Endothelial cell (in vitro differentiated cells): ENCODE measurements at places on chromosomes 13 and 19.

DNA sequence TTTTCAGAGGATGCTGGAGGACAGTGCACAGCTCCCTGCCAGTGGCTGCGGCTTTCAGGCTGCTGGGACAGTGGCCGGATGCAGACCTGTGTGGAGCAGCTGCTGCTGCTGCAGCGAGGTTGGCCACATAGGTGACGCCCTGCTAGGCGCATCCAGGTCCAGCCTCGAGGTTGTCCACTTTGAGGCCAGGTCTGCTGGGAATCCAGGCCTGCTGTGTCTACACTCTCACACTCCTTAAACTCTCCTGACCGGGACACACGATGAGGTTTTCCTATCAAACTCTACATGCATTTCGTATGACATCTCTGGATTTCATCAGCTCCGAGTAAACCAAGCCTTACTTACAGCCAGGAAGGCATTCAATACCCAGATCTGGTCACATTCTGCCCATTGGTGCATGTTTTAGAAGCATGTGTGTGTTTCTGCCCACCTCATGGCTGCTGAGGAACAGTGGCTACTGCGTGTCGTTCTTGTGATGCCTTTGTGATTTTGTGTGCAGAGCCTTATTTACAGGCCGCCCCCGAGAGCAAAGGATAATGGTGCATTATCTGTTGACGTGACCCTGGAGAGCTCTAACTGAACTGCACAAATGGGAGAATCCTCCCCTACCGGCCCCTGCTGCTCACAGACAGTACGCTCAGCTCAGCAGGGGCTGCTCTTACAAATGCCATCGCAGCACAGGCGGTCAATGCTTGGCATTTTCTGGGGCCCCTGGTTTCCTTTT lies 12.3 kb upstream of the MCF2L start:
- no peak for DNase-seq

- no peak for DNase-seq
Measured at GRCh38 chr19:1746401-1747284, 6.7 kb upstream of the ONECUT3 start.

DNA sequence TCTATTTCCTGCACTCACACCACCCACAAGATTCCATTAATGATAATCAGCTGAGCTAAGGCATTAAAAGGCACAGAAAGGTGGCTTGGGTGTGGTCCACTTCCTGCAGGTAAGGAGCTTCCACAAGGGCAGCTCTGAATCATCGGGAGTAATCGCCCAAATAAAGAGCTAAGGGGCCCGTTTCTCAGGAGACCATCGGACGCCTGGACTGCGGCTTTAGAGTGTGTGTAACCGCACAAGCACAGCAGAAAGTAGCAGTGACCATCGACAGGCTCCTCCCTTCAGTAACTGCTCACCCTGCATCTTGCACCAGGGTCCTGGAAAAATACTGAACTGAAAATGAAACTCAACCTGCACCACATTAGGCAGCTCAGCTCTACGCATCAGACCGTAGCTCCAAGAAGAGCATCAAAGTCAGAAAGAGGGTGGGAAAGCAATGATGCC lies 6.0 kb downstream of the STK24 start:
- no peak for DNase-seq

DNA sequence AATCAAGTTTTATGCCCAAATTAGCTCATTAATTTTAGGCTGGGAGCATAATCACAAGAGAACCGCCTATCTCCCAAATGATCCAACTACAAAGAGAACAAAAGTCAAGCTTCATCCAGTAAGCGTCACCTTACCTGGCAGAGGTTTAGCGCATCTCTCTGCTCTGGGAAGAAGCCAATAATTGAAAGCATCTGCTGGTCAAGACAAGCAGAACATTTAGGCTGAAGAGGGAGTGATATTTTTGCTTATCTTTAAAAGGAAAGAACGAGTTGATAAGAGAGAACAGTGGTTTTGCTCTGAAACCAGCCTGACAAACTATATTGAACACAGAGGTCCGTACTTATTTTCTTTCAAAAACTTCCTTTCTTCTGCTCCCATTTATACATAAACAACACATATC lies 242.1 kb downstream of the ENOX1 start:
- DNase-seq: no peak
